ENCODE measurements at places on chromosomes 11 and 22.
A peak's percentile ranks its signal among the peaks of the same experiment; 100 is the strongest.

DNA sequence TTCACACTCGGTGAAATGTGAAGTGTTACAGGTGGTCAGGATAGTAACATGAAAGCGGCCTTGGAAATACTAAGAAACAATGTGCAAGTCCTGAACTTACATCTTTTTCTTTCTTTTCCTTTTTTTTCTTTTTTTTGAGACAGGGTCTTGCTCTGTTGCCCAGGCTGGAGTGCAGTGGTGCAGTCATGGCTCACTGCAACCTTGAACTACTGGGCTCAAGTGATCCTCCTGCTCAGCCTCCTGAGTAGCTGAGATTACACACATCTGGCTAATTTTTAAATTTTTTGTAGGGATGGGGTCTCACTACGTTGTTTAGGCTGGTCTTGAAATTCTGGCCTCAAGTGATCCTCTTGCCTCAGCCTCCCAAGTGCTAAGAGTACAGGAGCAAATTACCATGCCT, 252.6 kb downstream of the SWAP70 start:
- no peak for DNase-seq

DNA sequence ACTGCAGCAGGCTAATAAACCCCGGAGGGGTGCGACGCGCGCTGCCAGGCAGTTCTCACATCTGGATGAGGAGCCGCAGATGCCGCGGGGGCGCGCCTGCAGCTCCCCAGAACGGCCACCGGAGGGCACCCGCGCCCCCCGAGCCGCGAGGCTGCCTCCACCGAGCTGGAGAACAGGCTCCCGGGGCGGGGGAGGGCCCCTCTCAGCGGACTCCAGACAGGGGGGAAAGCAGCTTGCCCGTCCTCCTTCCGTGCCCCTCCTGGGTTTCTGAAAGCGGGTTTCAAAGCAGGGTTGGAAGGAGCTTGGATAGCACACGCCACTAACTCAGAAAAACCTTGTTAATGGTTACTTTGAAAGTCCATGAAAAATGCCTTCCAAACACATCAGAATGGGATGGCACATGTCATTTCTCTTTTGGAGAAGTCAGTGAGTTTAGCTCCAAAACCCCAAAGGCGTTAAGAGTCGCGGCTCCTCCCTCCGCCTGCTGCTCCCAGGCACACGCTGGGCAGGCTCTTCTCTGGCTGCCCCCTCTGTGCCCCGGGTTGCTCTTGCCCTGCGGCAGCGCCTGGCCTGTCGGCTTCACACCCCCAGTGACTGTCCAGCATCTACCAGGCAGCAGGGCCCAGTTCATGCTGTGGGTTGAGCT, 317.8 kb downstream of the NTM start:
- DNase-seq = peak; percentile 67

DNA sequence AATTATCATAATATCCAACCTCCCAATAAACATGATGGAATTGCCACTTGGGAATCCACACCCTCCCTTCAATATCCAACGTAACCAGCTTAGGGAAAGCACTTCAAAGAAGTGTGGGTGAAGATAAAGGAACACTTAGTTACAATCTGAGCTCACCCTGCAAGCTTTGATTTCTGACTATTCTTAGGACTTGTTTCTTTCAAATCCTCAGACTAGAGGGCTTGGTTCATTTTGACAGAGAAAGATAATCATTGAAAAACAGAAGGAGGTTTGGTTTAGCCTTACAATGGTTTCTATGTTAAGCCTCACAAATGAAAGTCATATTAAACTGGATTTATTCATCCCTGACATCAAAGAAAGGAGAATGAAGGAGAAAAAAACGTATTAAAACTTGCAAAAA, 57.9 kb upstream of the SYT13 start:
- DNase-seq = no peak

GRCh38 chr11:127223026-127223425, 222.5 kb upstream of the KIRREL3 start:
- no peak for DNase-seq

DNA sequence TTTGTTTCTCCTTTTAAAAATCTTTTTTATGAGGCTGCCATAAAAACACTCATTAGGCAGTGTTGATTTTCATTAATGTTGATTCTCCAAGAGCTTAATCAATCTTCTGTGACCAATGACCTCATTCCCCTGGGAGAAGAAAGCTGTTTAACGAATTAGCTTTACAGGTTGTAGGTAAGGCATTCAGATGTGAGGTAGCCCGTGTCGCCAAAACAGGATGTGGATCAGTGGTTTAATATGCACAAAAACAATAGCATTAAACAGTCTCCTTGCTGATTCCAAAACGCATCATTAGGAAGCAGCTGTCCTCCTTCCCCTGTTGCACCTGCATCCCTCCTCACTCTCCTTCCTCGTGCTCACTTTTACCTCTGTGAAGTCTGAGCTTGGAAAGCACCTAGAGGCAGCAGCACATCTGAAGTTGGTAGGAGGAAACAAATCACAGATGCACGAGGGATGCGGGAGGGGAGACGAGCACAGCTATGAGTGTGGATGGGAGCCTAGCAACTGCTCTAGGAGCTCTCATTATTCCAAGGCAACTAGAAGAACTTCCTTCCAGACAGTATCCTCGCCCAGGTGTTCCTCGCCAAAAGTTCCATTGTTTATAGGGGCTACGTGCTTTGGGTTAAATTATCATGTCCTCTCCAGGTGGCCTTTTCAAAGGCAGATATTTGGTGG, 179.4 kb upstream of the SNX19 start:
- DNase-seq = no peak

DNA sequence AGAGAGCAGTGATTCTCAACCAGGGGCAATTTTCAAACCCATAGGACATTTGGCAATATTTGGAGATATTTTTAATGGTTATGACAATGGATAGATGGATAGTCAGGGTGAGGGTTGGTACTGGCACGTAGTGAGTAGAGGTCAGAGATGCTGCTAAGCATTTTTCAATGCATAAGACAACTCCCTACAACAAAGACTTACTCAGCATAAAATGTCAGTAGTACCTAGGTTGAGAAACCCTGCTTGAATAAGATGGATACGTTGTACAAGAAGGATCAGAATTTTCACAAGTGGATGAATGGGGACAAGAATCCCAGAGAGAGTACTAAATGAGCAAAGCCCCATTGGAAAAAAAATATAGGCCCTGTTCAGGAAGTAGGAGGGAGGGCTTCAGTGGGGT, 11.9 kb upstream of the LIN7C start:
- DNase-seq = no peak

- DNase-seq = peak; percentile 2
These were observed 14.9 kb upstream of the MS4A4A start for GRCh38 chr11:60265373-60266214.

DNA sequence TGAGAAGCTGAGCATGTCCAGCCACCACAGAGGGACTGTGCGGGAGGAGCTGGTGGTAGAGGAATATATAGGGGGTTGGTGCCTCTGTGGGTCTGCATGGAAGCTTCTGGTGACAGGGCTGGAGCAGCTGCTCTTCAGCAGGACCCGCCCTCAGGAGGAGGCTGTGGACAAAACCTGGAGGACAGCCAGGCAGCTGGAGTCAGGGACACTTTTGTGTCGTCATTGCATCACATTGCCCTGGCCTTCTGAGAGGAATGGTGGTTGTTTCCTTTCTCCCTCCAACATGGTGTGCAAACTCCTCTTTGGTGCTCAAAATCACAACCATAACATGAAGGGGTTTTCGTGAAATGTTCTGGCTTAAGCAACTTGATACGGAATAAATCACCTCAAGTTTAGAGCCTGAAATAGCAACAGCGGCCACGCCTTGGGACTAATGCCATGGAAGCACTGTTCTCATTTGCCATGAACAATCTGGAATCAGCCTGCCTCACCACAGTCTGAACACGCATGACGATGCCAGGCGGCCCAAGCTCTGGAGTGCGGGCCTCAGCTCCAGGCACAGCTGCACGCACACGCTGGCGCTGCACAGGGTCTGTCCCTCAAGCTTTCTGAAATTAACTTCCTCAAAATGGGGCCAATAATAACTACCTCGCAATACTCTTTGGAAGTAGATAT, 17.1 kb upstream of the CSRP3 start:
- DNase-seq = no peak

- no peak for DNase-seq
These were observed 22.8 kb downstream of the APIP start for GRCh38 chr11:34893416-34893815.

- DNase-seq = no peak
These were observed 13.4 kb downstream of the DGCR2 start for GRCh38 chr22:19108807-19109197.

DNA sequence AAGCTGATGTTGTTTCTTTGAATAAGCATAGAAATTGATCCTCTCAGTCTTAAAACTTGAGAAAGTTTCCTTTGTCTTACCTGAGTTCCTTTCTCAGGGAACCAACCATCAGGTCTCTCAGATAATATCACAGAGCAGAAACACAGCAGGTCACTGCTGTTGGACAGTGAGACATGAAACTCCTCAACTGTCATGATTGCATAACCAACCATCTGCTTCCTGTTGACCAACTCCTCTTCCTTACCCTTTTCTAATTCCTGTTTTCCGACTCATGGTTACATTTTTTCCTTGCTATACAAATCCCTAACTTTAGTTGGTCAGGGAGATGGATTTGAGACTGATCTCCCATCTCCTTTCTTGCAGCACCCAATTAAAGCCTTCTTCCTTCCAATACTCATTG, 845.3 kb downstream of the FAM181B start:
- DNase-seq = no peak

GRCh38 chr11:78161962-78162371, 22.5 kb upstream of the ALG8 start:
- no peak for DNase-seq

DNA sequence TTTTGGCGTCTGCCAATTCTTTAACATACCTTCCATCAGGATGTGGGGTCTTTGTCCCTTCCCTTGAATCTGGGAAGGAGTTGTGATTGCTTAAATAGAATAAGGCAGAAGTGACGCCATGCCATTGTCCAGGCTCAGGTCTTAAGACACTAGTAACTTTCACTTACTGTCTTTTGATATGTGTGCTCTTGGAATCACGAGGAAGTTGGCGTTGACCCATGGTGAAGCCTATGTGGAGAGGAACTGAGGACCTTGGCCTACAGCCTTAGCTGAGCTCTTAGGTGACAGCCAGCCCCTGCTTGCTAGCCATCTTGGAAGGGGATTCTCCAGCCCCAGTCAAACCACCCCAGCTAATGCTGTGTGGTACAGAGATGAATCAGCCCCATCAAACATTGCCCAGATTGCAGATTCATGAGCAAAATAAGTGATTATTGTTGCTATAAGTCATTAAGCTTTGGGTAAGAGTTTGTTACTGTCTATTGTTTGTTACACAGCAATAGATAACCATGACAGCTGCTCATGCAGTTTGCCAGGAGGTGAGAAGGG, 17.6 kb upstream of the CLPB start:
- DNase-seq = no peak

DNA sequence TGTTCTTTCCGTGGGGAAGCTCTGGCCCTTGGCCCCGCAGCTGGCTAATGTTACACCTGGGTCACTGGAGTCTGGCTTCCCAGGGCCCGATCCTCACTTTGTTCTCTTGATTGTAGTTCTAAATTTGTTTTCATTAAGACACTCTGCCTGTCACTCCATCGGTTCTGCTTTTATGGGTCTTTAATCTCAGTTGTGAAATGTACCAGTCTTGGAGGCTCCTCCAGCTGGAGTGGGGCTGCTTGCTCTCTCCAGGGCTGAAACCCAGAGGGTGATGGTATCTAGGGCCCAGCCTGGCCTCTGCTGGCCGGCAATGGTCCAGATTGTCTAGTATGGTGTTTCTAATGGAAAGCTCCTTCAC, 352.9 kb downstream of the TENM4 start:
- no peak for DNase-seq

DNA sequence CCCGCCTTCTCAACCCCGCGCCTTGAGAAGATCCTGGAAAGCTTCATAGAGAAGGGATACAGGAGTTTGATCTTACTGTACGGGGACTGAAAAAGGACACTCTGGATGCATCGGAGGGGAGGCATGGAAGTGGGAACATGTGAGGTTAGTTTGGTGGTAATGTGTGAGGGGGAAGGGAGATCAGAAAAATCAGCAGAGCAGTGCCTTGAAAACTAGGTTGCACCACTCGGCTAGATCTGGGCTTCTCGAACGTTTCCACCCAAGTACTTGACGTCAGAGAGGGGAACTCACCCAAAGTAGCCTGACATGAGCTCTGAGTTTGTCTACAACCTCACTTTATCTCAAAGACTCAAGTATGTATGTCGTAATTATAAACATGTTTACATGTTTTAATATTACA, 14.5 kb downstream of the USP35 start:
- DNase-seq = no peak

GRCh38 chr11:95451682-95452081, 220.7 kb upstream of the SESN3 start:
- DNase-seq = no peak

DNA sequence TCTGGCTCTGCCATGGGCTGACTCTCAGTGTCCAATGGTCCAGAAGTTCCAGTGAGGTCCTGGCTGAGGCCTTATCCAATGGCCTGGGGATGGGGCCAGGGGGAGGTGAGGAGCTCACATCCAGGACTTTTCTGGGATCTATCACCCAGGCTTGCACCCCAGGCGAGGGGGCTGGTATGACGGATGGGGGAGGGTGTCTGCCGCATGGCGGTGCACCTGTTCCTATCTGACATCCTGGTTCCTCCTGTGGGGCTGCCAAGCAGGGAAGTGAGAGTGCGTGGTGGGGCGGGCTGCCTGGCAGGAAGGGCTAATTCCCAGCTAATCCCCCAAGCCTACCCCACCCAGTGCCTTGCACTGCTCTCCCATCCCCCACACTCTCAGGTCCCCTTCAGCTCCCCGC, 102.1 kb downstream of the NECTIN1 start:
- DNase-seq = no peak

DNA sequence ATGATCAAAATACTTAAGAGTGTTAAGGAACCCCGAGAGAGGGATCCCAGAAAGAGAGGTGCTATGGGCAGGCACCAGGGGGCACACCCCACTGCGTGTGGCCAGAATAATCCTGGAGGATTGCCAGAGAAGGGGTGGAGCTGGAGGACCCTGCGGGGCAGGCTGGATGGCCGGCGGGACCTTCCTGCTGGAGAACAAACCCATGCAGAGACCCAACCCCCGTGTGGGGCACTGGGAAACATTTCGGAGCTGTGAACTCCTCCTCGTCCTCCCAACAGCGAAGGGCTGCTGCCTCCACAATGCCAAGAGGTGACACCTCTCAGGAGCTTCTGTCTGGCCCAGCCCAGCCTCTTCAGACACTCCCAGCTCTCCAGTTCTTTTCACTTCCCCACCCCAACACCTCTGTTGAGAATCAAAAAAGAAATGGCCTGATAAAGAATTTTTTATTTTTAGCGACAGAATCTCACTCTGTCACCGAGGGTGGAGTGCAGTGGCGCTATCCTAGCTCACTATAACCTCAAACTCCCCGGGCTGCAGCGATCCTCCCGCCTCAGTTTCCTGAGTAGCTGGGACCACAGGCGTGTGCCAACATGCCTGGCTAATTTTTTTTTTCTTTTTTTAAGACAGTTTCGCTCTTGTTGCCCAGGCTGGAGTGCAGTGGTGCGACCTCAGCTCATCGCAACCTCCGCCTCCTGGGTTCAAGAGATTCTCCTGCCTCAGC, 25.6 kb downstream of the RHOD start:
- no peak for DNase-seq

Measured in H54 (cell line).